CD4-positive, CD25-positive, alpha-beta regulatory T cell (primary cell): ENCODE measurements at places on chromosomes 7 and 10. TPM values are rescaled to one million over a fixed set of nuclear protein-coding genes. Genes with fewer than 3 reads are reported as not detected.

DNA sequence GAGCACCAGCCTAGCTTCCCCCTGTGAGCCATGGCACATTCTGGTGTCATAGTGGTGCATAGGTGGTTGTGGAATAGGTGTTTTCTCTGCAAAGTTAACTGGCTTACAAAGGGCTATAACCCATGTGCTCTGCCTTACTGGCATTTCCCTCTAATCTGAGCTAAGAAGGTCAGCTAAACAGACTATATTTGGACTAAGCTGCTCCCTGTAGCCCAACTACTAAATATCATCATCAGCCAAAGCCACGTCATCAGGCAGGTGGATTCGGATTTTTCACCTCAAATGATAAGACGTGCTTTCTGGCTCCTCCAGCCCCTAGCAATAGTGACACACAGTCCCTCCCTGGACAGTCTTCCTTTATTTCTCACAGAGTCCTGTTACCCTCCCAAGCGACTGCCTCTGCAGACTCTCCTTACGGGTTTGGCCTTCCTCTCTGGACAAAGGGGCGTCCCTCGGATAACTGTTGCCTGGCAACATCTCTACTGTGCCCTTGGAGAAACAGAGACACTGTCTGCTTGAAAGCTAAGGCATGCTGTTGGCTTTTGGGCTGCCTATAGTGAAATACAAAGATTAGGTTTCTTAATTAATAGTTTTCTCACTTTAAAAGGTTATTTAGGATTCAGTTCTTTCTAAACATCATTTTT lies 9.1 kb downstream of the SLC13A4 start:
- H3K4me3 ChIP-seq = no peak overlapping the region
- H3K27me3 ChIP-seq = peaks cover 5% of the 10 kb centered on the region
- H3K4me1 ChIP-seq = no peaks in the 10 kb centered on the region

GRCh38 chr7:39624442-39624807 lies 1.1 kb downstream of the RALA start:
- peaks cover 39% of the 10 kb centered on the region for H3K4me1 ChIP-seq
- H3K4me3 ChIP-seq = peak overlapping the region; percentile 94
- no peaks in the 10 kb centered on the region for H3K27me3 ChIP-seq
- DNase-seq = no peak
- peak overlapping the region; percentile 84 for H3K27ac ChIP-seq

GRCh38 chr7:90726623-90727022 lies 130.5 kb downstream of the CDK14 start:
- no peaks in the 10 kb centered on the region for H3K27me3 ChIP-seq
- no peak for DNase-seq
- no peak overlapping the region for H3K27ac ChIP-seq
- H3K4me1 ChIP-seq = no peaks in the 10 kb centered on the region

Gene SLC29A3
- 4.8 TPM for total RNA-seq

- H3K27me3 ChIP-seq = no peaks in the 10 kb centered on the region
- no peak overlapping the region for H3K27ac ChIP-seq
- H3K36me3 ChIP-seq = no peaks in the 10 kb centered on the region
- no peaks in the 10 kb centered on the region for H3K4me1 ChIP-seq
- H3K4me3 ChIP-seq = no peak overlapping the region
Measured at GRCh38 chr7:19327018-19327417, 181.8 kb upstream of the FERD3L start.

Gene CHRM2
- total RNA-seq = not detected

Gene CNTNAP2
- total RNA-seq = not detected

GRCh38 chr10:123751342-123752134 lies 85.4 kb downstream of the GPR26 start:
- no peak for DNase-seq
- H3K27me3 ChIP-seq = no peaks in the 10 kb centered on the region
- H3K36me3 ChIP-seq = no peaks in the 10 kb centered on the region
- H3K27ac ChIP-seq = no peak overlapping the region
- H3K4me1 ChIP-seq = no peaks in the 10 kb centered on the region

DNA sequence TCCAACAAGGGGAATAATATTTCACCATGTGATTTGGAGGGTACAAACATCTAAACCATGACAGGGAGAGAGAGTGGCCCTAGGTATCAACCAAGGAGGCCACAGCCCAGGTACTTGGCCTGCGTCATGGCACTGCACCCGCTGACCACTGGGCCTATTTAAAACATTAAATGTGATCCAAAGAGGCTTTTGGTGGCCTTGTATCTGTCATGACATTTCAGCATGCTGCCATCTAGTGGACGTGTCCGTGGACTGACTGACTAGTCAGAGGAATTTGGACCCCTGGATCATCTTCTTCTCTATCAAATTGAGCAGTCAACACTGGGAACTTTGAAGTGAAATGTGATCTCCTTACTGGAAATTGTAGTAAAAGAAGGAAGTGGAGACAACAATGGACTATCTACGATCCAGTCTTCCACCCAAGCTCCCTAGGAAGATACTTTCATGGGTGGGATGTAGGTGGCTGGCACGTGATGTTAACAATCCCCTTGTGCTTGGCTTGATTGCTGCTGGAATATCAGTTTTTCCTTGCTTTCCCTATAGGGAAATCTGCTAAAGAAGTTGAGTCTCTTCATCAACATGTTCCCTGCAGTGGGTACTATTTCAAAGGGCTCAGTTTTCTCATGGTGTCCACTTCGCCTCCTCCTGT lies 24.6 kb upstream of the ITGA8 start:
- H3K27ac ChIP-seq = no peak overlapping the region
- no peaks in the 10 kb centered on the region for H3K36me3 ChIP-seq
- H3K4me3 ChIP-seq = no peak overlapping the region
- no peaks in the 10 kb centered on the region for H3K27me3 ChIP-seq
- H3K4me1 ChIP-seq = no peaks in the 10 kb centered on the region
- DNase-seq = no peak

DNA sequence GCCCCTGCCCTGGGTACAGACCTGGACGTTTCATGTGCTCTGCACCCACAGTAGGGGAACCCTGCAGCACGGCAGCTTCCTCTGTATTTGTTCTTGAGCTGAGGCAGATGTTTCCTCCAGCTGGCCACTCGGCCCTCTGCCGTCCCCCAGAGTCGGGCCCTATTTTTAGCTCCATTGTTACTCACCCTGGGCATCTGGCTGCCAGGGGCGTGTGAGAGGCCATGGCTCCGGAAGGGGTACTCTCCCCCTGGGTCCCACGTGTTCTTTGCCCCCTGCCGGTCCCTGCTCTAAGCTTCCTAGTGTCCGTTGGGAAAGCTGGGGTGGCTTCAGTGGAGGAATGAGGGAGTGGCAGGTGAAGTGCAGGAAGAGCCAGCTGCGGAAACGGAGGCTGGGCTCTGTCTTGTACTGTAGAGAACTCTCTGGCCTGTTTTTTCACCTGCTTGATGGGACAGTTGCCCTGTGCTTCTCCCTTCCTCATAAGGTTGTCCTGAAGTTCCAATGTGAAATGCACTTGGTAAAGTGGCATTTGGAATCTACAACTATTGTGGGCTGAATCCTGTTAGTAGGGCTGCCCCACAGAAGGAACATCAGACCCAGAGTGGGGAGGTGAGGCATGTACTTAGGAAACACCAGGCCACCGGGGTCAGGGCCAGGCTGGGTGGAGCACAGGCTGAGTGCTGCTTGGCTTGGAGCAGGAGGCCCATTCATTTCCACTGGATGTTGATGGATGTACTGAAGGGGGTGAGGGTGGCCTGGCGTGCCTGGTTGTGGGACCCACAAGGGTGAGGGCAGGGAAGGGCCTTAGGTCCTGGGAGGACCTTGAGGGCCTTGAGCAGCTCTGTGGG lies 30.6 kb downstream of the PALD1 start:
- H3K4me3 ChIP-seq = no peak overlapping the region
- peaks cover 3% of the 10 kb centered on the region for H3K27me3 ChIP-seq
- DNase-seq = no peak
- no peak overlapping the region for H3K27ac ChIP-seq

Gene FAM221A
- 3.5 TPM for total RNA-seq

DNA sequence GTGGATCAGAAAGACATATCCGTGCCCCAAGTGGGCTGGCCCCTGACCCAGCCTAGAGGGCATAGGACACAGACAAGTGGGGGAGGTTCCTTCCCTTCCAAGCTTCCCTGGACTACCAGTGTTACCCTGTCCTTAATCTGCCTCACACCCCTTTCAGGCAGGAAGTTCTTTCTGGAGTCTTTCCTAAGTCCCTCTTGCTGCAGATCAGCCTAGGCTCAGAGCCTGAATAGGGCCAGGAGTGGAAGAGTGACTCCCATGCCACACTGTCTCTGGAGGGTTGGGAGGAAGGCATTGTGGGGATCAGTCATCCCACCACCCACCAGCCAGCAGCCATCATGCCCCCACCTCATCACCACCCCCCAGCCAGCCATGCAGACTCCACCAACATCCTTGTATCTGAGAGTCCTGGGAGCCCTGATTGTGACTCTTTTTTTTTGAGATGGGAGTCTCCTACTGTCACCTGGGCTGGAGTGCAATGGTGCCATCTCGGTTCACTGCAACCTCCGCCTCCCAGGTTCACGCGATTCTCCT lies 22.6 kb downstream of the POLL start:
- no peak for DNase-seq
- no peaks in the 10 kb centered on the region for H3K36me3 ChIP-seq
- peaks cover 18% of the 10 kb centered on the region for H3K27me3 ChIP-seq
- peaks cover 17% of the 10 kb centered on the region for H3K4me1 ChIP-seq
- no peak overlapping the region for H3K27ac ChIP-seq

Gene NODAL
- not detected for total RNA-seq

Gene GPR26
- not detected for total RNA-seq

DNA sequence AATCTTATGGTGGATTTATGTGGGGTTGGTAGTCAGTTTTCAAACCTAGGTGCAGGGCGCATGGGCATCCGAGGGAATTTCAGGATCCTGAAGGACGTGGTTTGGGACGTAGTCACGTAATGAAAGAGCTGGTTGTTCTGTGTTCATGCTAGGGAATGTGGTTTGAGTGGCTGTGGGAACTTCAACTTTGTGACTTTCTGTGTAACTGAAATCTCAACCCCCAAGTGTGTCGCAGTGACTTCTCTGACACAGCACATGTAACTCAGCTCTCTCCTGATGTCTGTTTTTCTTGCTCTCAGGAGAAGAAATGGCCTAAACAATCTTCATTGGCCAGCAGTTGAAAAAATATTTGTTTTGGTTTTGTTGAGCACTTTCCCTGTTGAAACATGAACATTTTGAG lies 199.0 kb downstream of the PTEN start:
- no peak overlapping the region for H3K27ac ChIP-seq
- DNase-seq = no peak
- H3K4me1 ChIP-seq = peaks cover 33% of the 10 kb centered on the region
- H3K4me3 ChIP-seq = no peak overlapping the region
- no peaks in the 10 kb centered on the region for H3K27me3 ChIP-seq

Gene UBE2D1
- total RNA-seq = 11.5 TPM

DNA sequence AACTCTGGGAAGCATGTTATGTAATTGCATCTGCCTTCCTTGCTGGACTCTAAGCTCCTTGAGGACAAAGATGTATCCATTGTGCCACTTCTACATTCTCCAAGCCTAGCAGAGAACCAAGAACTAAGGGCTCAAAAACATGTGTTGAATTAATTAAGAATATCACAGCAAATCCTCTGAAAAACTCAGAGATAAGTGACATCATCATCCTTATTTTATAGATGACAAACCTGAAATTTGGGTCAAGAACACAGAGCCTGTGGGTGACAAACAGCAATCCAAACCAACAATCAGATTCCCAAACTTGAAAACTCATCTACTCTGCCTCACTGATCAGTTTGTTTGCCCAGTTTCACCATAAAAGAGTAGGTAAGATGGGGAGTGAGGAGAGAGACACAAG lies 503.6 kb upstream of the LRRN3 start:
- no peaks in the 10 kb centered on the region for H3K4me1 ChIP-seq
- no peaks in the 10 kb centered on the region for H3K27me3 ChIP-seq
- no peak overlapping the region for H3K27ac ChIP-seq
- H3K36me3 ChIP-seq = no peaks in the 10 kb centered on the region
- H3K4me3 ChIP-seq = no peak overlapping the region
- DNase-seq = no peak

- H3K4me1 ChIP-seq = no peaks in the 10 kb centered on the region
- DNase-seq = no peak
- H3K27ac ChIP-seq = no peak overlapping the region
- no peaks in the 10 kb centered on the region for H3K36me3 ChIP-seq
Measured at GRCh38 chr7:34622771-34623250, 35.2 kb upstream of the NPSR1 start.

GRCh38 chr10:8114741-8115617 lies 60.5 kb downstream of the GATA3 start:
- H3K27me3 ChIP-seq = no peaks in the 10 kb centered on the region
- no peak overlapping the region for H3K4me3 ChIP-seq
- H3K4me1 ChIP-seq = no peaks in the 10 kb centered on the region
- no peak overlapping the region for H3K27ac ChIP-seq
- no peak for DNase-seq
- H3K36me3 ChIP-seq = no peaks in the 10 kb centered on the region

- H3K4me3 ChIP-seq = no peak overlapping the region
- no peak overlapping the region for H3K27ac ChIP-seq
- no peaks in the 10 kb centered on the region for H3K4me1 ChIP-seq
- no peak for DNase-seq
Measured at GRCh38 chr7:155885167-155886155, 73.2 kb upstream of the SHH start.

DNA sequence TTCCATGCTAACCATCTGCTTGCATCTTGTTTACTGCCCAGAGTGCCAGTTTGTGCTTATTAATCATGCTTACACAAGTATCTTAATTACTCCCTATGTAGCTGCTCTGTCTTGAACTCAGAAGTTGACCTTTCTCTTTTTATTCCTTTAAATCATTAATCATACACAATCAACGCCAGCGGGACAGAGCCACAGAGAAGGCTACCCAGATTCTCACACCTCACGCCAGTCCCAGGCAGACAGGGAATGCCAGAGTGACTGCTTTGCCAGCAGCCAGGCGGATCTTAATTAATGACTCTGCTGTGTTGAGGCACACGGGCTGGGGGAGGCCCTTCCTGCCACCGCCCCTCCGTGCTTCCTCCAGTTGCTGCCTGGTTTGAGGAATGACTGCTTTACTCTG lies 229.4 kb downstream of the LRMDA start:
- H3K4me3 ChIP-seq = no peak overlapping the region
- H3K27ac ChIP-seq = no peak overlapping the region
- DNase-seq = no peak
- no peaks in the 10 kb centered on the region for H3K36me3 ChIP-seq

Gene C10orf143
- 7.7 TPM for total RNA-seq

DNA sequence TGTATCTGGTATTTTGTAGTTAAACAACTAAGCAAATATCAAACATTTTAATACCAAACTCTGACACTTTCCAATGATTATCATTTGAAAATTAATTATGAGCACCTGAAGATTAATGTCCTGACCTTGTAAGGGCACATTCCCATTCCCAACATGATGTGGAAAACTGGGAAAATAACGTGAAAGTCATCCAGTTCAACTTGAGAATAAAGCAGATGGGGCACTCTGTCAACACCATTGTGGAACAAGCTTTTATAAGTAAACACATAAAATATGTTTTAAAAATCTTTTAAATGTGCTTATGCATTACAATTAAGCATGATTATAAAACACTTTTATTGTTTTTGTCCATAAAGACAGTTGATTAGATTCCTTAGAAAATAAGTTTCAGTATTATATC lies 14.1 kb downstream of the STEAP2 start:
- no peaks in the 10 kb centered on the region for H3K4me1 ChIP-seq
- no peaks in the 10 kb centered on the region for H3K27me3 ChIP-seq
- H3K36me3 ChIP-seq = no peaks in the 10 kb centered on the region
- no peak overlapping the region for H3K4me3 ChIP-seq
- no peak for DNase-seq

Gene TAS2R3
- 0.59 TPM for total RNA-seq
